ENCODE measurements at places on chromosomes 1 and 21. TPM values are rescaled to one million over a fixed set of nuclear protein-coding genes. Genes with fewer than 3 reads are reported as not detected.
A peak's percentile ranks its signal among the peaks of the same experiment; 100 is the strongest.

DNA sequence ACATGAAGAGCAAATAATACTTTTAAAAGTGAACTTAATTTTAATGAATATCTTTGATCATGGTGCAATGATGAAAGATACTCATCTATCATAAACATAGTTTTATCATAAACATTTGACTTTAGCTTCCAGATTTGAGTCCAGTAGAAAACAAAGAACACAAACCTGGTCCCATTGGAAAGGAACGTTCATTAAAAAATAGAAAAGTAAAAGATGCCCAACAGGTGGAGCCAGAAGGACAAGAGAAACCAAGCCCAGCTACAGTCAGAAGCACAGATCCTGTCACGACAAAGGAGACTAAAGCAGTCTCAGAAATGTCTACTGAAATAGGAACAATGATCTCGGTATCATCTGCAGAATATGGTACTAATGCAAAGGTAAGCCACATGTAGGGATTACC is 55.6 kb upstream of the MYOCOS start:
- no peak for DNase-seq

DNA sequence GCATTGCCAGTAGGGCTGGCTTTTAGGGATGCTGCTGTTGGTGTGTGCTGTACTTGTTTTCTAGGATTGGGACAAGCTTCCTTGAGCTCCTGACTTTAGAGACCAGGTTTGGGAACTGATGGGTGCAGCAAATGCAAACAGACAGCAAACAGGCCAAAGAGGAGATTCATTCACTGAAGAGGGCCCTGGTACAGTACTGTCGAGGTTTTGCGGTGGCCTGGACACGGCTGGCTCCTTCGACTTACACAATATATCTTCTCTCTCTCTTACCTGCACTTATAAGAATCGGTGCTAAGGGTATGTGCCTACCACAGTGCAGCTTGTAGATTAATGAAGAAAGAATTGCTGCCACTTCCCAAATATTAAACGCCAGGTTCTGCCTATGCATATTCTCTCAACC is 44.6 kb downstream of the ATP1A1 start:
- no peak for DNase-seq

GRCh38 chr1:72280711-72281110 is 1.6 kb downstream of the NEGR1 start:
- DNase-seq: peak; percentile 6

DNA sequence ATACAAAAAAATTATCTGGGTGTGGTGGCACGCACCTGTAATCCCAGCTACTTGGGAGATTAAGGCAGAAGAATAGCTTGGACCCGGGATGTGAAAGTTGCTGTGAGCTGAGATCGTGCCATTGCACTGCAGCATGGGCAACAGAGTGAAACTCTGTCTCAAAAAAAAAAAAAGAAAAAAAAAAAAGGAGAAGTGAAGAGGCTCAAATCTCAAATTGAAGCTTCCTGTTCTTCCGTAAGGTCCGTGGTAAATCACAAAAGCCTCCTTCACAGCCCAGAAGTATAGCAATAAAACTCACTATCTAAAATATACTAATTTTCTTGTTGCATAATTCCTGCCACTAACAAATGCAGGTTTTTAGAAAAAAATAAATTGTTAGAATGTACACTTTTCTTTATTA is 498.2 kb upstream of the BRINP3 start:
- no peak for DNase-seq

Gene ZNF648
- total RNA-seq: 0.10 TPM

- DNase-seq: peak; percentile 28
Observed at GRCh38 chr1:15246960-15247614, at the start of gene FHAD1. FHAD1 (plus strand) TSS chr1:15247223; CDS start chr1:15251785, 4,562 bp downstream.

Gene PRAMEF20
- total RNA-seq: not detected

- peak; percentile 44 for DNase-seq
Observed at GRCh38 chr1:65343286-65343685, 33.9 kb downstream of the DNAJC6 start.

GRCh38 chr1:4396551-4396950 is 257.9 kb upstream of the AJAP1 start:
- DNase-seq: no peak

DNA sequence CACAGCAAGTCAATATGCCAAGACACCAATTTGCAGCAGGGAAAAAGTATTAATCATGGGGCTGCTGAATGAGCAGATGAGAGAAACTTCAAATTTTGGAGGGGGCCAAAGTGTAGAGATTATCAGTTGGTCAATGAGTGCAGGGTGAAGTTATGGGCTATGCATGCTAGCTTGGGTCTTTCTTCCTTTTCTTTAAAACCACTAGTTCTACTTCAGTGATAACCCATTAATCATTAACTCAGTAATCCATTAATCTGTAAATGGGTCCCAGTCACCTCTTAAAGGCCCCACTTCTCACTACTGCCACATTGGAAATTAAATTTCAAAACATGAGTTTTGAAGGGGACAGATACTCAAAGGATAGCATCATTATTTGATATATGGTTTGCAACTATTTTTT is 688.6 kb upstream of the ADGRL4 start:
- no peak for DNase-seq

Gene SPATA1
- not detected for total RNA-seq

GRCh38 chr1:171590022-171590421 is 32.0 kb upstream of the MYOCOS start:
- no peak for DNase-seq

DNA sequence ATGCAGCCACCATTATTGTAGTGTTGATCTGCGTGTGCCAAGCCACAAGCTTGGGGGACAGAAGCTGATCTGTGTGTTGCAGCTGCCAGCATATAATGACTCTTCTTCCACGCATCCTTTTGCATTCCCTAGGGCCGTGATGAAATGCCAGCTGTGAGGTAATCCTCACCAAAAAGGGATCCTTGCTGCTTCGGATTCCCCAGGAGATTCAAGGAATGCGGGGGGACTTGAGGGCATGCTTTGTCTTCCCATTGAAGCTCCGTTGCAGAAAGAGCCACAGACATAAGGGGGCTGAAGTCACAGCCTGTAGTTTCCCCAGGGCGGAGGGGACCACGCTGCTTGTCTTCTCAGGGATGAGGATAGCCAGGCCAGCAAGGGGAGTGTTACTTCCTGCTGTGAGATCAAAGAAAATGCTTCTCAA is 281.6 kb upstream of the FMN2 start:
- no peak for DNase-seq

DNA sequence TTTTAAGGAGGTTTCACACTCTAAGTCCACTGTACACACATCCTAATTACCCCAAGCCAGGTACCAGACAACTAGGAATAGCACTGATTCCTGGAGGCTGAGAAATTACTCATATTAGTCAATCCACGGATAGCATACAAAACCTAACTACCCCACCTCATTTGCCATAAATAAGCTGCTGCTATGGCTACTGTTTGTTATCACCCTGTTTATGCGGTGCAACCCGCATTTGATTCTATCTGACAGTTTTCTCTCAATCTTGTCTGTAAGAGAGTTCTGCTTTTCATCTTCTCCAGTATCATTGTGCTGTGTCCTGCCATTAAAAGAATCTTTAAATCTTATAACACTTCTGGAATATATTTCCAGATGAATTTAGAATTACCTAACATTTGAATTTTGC is 1496.5 kb downstream of the PLA2G4A start:
- no peak for DNase-seq

Gene OR10Z1
- not detected for total RNA-seq

DNA sequence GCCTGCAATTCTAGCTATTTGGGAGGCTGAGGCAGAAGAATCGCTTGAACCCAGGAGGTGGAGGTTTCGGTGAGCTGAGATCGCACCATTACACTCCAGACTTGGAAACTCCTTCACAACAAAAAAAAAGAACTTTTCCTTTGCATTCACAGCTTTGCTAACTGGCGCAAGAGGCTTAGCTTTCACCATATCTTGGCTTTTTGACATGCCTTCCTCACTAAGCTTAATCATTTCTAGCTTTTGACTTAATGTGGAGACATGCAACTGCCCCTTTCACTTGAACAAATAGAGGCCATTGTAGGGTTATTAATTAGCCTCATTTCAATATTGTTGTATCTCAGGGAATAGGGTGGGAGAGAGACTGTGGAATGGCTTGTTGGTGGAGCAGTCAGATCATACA is 8.7 kb downstream of the KPNA6 start:
- no peak for DNase-seq

DNA sequence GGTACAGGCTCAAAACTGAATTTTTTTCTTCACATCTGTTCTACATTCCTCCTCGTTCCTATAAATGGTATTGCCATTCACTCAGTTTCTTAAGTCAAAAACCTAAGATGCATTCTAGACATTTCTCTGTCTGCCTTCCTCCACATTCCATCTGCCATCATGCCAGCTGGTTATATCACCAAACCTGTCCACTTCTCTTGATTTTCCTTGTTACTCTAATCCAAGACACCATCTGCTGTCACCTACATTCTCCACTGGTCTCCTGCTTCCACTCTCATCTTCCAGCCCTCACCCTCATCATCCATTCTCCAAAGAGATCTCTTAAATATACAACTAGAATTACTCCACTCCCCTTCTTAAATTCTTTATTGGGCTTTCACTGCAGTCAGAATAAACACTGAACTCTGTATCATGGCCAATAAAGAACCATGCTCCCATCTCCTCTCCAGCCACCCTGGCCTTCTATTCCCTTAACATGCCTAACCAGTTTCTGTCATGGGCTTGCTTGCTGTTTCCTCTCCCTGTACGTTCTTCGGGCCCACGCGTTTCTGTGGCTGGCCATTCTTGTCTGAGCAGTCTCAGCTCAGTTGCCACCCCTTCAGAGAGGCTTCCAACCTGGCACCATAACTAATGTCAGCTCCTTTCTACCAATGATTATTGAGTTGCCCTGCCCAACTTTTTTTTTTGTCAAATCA is 278.3 kb downstream of the ST6GALNAC3 start:
- DNase-seq: no peak

GRCh38 chr1:147545133-147545532 is 3.8 kb downstream of the BCL9 start:
- DNase-seq: peak; percentile 68

DNA sequence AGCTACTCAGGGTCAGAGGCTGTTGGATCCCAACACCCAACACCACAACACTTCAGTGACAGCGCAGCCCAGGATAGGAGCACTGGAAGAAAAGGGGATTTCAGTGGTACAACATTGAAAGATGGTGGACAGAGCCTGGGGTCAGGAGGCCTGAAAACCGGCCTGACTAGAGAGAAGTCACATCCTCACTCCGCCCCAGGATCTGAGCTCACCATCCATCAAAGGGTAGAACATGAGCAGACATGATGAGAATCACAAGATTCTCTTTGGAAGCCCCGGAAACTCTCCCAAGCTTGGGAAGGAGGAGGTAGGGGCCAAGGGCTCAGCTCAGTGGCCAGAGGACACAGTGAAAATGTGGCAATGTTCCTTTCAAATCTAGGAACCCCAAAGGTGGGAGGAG is 271.3 kb downstream of the NPHP4 start:
- DNase-seq: no peak
